Stimulated activated CD8-positive, alpha-beta memory T cell treated with anti-CD3 and anti-CD28 coated beads, Interleukin-15, amount 100 ng/mL, for 1 hour (primary cell): ENCODE measurements at places on chromosomes 3 and 15.

DNA sequence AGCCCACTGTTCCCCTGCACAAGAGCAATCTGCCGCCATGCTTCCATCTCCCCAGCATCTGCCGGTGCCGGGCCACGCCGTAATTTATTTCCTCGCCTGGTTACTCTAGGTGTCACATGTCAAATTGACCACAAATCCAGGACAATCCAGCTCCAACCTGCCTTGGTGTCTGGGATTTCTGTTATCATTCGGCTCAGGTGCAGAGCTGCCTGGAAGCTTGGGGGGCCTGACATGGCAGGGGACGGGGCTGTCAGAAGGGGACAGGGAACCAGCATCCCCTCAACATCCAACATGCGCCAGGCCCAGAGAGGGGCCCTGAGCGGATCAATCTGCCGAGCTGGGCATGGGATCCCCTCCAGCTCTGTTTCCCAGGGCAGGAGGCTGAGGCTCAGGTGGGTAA is 47.9 kb downstream of the HMCES start:
- no peak for DNase-seq

- DNase-seq: no peak
Observed at GRCh38 chr15:36810656-36811449, 231.4 kb downstream of the CDIN1 start.

GRCh38 chr3:197305854-197306253 is 7.4 kb upstream of the DLG1 start:
- no peak for DNase-seq

DNA sequence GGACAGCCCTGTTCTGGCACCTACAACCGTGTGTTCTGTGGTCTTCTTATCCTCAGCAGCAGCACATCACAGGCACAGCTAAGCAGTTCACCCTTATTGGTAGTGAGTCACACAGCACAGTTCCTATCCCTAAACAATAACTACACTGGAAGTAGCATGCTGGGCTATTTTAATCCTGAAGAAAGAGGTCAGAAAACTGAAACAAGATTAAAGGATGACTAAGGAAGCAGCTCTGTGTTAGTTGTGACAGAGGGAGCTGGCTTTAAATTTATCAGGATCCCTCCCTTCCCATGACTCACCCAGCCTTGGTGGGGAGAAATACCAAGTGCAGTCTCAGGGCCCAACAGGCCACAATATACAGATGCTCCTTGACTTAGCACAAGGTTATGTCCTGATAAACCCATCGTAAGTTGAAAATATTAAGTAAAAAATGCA is 144.3 kb downstream of the ERC2 start:
- no peak for DNase-seq

GRCh38 chr3:54698054-54698453 is 229.8 kb downstream of the LRTM1 start:
- no peak for DNase-seq
